Fibroblast of skin of left quadriceps (primary cell): ENCODE measurements at places on chromosomes 16 and 17.

GRCh38 chr17:73316919-73317505 is 5.2 kb upstream of the CDC42EP4 start:
- DNase-seq: no peak

DNA sequence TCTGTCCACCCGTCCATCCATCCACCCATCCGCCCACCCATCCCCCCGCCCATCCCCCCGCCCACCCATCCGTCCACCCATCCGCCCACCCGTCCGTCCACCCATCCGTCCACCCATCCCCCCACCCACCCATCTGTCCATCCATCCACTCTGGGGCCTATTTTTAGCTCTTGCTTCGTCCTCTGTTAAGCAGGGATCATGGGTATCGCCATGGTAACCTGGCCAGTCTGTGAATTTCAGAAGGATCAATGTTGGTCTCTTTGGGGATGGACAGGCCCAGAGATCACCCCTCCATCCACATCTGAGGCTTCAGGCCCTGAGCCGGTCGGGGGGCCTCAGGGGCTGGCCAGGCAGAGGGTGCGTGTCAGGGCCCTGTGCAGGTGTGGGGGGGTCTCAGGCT is 15.2 kb upstream of the DPEP1 start:
- no peak for DNase-seq

GRCh38 chr17:62696726-62697490 is 69.4 kb downstream of the MRC2 start:
- DNase-seq: no peak

- no peak for DNase-seq
Measured at GRCh38 chr16:66752379-66752778, 970 bp upstream of the DYNC1LI2 start.

DNA sequence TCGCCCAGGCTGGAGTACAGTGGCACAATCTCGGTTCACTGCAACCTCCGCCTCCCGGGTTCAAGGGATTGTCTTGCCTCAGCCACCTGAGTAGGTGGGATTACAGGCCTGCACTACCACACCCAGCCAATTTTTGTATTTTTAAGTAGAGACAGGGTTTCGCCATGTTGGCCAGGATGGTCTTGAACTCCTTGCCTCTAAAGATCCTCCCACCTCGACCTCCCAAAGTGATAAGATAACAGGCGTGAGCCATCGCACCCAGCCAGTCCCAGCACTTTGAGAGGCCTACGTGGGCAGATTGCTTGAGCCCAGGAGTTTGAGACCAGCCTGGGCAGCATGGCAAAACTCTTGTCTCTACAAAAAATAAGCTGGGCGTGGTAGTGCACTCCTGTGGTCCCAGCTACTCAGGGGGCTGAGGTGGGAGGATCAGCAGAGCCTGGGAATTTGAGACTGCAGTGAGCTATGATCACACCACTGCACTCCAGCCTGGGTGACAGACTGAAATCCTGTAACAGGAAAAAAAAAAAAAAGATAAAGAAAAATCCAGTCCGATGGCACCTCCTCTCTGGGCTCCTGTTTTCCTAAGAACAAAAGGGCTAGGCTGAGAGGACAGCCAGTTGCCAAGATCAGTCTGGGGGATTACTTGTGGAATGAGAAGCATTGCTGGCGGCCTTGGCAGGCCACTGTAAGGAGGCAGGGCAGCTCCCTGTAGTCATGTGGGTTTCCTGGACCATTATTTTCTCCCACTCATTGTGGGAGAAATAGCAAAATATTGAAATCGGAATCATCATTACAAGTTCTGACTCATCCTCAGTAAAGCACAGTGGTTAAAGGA is 3.0 kb upstream of the PIPOX start:
- DNase-seq: peak; percentile 70

DNA sequence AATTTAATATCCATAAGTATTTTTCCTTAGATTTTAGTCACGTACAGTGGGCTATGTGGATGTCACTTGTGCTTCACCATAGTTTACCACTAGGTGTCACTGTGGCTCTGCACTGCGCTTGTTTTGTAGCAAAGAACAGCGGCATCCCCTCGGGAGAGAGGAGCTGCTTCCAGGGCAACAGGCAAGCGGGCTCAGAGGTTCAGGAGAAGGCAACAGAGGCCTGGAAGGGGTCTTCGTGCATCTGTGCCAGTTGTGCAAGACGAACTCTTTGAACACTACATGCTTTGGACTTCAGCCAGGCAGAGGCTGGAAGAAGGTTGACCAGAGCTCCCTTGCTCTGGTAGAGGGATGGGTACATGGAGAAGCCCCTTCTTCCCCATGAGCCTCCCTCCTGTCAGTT is 20.6 kb downstream of the CYB561 start:
- peak; percentile 69 for DNase-seq

- DNase-seq: no peak
Measured at GRCh38 chr16:88014252-88014781, 63.1 kb downstream of the BANP start.

DNA sequence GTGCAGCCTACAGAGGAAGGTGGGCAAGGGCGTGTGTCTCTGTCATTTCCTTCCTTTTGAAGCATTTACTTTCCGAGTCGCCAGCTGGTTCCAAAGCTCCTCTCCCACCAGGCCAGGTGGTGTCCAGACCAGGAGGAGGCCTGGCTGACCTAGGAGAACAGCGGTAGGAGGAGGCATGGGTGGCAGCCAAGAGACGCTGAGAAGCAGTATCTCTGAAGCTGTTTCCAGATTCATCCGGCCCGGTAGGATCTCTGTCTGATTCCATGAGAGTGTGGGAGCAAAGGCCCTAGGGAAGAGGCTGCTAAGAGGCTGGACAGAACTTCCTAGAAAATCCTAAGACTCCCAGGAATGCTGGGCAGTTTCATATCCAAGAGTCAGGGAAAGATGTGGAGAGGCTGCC is 20.3 kb downstream of the MEOX1 start:
- no peak for DNase-seq

GRCh38 chr17:1107777-1108477 is 71.9 kb downstream of the ABR start:
- DNase-seq: no peak

GRCh38 chr16:19894586-19894985 is 9.9 kb upstream of the GPRC5B start:
- no peak for DNase-seq

DNA sequence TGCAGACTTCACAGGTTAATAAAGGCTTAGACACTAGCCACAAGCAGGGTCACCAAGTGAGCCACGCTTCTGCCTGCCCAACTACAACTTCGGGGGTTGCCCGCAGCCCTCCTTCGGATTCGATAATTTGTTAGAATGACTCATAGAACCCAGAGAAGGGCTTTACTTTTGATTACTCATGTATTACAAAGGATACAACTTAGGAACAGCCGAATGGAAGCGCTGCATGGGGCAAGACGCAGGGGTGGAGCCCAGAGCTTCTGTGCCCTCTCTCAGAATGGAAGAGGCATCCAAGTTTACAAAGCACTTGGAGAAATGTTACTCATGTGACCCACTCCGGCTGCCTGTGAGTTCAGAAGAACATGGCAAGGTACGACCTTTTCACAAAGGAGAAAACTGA is 7.5 kb upstream of the CDH5 start:
- no peak for DNase-seq

GRCh38 chr17:78316867-78317789 is 42.7 kb downstream of the SOCS3 start:
- no peak for DNase-seq

GRCh38 chr17:50949128-50949988 is 83.2 kb upstream of the TOB1 start:
- DNase-seq: no peak

DNA sequence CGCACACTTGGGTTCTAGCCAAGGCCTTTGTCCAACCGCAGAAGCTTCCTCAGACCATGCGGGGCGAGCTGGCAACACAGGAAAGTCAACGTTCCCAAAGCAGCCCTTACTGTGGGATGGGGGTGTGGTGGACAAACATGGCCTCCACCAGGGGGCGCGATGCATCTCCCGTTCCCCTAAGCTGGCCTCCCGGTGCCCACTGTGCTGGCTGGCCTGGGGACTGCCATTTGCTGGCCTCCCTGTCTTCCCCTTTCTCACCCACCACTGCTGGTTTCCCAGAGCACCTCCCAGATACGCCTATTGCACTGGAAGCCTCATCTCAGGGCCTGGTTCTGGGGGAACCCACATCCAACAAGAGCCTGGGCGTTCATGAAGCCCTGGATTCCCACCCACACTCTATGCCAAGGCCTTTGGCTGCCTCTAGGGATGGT is 145.3 kb downstream of the IRF8 start:
- no peak for DNase-seq

DNA sequence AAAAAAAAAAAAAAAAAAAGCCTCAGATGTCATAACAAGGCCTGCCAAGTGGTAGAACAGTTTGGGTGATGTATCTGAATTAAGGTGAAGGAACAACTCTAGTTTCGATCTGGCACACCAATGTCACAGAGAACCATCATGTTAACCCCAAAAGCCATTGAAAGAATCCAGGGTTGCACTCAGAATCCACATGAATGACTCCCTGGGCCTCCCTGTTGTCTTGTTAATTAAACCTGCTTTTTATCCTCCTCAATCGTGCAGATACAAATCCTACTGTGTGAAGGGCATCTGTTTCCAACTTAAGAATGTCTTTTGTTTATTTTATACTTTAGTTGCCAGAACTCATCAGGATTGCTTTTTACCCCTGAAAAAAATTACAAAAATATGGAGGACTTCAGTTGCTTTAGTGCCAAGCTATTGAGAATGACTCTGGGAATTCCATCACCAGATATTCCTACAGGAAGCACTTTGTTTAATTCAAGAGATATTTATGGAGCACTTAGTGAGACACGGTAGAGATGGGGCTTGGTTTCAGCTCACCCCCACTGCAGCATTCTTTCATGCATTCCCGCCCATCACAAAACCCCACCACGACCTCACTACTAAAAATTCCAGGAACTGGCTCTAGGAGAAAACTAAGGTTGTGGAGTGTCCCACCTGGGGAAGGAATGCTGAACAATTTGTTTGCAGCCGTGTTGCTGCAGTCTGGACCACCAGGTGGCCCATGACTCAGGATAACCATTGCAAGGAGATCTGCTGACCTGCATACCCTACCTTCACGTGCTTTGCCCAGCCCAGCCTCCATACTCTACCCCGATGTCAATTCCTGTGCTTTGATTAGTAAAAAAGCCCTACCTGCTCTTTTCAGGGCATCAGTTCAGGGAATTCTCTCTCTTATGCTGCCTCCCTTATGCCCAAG is 63.8 kb upstream of the GPRC5B start:
- no peak for DNase-seq

GRCh38 chr16:88812513-88813268 is 963 bp upstream of the APRT start:
- no peak for DNase-seq

GRCh38 chr17:14316126-14316832 is 15.4 kb downstream of the HS3ST3B1 start:
- no peak for DNase-seq

- DNase-seq: no peak
Measured at GRCh38 chr17:46756081-46756735, 62.3 kb downstream of the WNT3 start.

DNA sequence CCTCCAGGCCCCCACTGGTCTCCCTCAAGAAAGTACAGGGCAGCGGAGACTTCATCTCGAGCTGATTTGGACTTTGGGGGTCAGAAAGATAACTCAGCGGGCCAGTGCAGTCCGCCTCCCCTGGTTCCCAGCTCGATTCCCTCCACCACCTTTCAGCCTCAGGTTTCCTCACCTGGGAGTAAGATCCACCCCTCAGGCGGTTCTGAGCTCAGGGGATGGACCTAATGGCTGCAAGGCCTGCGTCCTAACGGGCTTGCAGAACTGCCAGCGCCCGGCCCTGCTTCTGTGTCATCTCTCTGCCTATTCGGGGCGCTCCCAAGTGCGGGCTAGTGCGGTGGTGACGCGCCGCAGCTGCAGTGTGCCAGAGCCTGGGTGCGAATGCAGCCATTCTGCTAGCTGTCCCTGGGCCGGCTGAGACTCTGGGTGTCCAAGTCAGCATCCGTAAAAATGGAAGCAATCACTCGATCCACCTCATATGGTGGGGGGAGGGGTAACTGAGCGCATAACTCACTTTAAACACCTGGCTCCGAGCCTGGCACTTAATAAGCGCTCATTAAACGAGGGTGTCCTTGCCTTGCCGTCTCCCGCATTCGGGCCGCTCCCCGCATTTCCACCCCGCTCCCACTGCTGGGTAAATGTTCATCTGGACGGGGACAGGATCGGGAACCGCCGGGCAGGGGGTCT is 129.6 kb upstream of the LHX1 start:
- no peak for DNase-seq

DNA sequence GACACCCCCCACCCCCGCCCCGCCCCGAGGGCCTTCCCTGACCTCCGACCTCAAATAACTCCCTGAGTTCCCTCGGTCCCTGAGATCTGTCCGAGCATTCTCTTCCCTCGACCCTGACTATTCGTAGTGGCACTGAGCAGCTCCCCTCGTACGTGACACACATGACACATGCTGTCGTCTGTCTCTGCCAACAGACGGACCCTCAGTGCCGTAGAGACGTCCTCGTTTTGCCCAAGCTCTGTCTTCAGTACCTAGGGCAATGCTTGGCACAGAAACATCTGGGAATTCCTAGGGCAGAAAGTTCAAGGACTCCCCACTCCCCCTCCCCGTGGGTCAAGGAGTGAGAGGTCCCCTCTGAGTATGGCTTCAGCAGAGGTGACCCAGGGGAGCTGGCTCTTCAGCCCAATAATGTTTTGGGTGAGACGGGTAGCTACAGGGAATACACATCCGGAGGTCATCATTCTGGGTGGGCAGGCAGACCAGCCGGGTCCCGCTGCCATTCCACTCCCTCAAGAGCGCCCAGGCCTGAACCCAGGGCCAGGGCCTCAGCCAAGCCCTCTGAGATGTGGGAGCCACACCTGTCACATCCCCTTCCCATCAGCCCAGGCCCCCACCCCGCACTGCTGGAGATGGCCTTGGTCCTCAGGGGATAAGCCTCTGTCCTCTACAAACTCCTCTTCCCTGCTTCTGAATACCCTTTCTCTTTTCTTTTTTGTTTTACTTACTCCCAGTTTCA is 671 bp upstream of the FADS6 start:
- DNase-seq: no peak

GRCh38 chr16:48279199-48279598 is 31.9 kb upstream of the ABCC11 start:
- no peak for DNase-seq

DNA sequence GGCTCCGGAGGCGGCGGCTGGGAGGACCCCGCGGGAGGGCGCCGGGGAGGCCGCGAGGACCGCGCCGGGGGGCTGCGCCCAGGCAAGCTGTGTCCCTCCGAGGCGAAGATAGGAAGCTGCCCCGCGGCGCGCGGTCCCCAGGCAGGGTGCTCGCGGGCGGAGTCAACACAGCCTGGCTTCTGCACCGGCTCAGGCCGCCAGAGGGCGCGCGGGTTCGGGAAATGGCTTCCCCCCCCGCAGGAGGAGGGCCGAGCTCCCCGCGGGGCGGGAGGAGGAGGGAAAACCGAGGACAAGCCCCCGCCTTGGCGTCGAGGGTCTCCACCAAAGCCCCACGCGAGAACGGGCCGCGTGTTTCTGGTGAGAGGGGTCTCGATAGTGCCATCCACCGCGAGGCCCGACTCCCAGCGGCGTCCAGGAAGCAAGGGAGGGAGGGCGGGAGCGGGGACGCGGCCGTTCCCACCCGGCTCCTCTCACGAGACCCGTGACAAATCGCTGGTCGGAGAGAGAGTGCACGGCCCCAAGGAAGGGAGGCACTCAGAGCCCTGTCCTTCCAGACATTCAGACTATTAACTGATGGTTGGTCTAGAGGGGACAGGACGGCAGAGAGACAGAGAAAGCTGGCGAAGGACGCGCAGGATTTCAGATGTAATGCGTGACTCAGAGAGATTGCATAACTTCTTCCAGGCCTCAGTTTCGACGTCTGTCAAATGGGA is 64.4 kb upstream of the DNAJA2 start:
- DNase-seq: peak; percentile 53
